ENCODE measurements at places on chromosomes 5 and 9.

DNA sequence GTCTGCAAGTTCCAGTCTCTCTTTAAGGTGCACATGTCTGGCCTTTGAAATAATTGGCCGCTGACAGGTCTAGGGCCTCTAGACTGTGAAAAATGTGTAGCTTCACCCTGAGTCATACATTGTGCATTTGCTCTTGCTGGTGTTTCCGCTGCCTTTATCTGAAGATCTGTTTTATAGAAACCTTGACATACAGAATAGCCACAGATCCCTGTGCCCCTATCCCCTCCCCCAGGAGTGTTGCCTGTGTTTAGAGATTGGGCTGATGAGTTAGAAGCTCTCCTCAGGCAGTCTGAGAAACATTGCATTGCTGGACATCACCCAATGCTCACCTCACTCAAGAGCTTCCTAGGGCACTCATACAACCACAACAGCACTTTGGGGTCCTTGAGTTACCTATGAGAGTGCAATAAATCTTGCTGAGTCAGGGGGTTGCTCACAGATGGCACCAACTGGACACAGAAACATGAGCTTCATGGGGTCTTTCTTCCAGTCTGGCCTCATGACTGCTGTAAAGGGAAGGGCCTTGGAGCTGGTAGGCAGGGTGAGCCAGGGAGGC is 3.8 kb upstream of the ZNF782 start:
- peak; percentile 47 for DNase-seq

GRCh38 chr9:102106439-102106838 is 368.0 kb upstream of the GRIN3A start:
- DNase-seq: no peak

GRCh38 chr5:139410993-139411828 is 7.3 kb upstream of the SPATA24 start:
- no peak for DNase-seq

- peak; percentile 56 for DNase-seq
Measured at GRCh38 chr5:123450640-123451039, 27.4 kb upstream of the CEP120 start.

DNA sequence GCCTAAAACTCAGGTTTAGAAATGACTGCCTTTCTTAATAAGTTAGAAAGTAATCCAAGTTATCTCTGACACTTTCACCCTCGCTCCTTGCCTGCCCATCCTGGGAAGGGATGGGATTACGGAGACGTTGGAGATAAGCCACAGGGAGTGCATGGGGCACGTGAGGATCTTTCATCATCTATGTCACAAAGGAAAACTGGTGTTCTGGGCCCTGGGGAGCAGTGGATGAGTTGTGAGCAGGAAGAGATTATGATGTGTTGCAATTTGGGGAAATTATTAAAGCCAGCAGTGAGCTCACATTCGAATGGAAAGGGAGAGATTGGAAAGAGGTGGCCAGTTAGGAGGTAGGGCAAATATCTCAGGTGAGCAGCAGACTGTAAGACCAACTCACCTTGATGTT is 12.8 kb downstream of the AFAP1L1 start:
- no peak for DNase-seq

DNA sequence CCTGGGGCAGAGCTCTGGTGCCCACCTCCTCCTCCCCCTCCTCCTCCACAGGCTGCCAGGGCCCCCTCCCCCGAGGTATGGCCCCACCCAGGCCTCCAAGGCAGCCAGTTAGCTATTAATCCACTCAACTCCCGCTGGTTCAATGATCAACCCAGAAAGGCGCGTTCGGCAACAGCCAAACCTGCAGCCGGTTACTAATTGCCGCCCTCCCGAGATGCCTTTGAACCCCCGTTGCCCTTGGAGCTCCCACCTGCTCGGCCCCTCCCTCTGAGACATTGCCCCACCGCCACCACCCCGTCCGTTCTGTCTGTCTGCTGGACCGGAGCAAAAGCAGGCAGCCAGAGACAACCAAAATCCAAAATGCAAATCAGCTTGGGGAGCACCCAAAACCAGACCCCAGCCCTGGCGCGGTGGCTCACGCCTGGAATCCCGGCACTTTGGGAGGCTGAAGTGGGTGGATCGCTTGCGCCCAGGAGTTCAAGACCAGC is 25.8 kb downstream of the NOTCH1 start:
- peak; percentile 78 for DNase-seq

- peak; percentile 90 for DNase-seq
Measured at GRCh38 chr9:37104183-37104889, 16.0 kb upstream of the ZCCHC7 start.

GRCh38 chr5:95631255-95631958 is 11.5 kb downstream of the GPR150 start:
- peak; percentile 90 for DNase-seq

- no peak for DNase-seq
Measured at GRCh38 chr5:133706506-133707430, 94.4 kb upstream of the FSTL4 start.

DNA sequence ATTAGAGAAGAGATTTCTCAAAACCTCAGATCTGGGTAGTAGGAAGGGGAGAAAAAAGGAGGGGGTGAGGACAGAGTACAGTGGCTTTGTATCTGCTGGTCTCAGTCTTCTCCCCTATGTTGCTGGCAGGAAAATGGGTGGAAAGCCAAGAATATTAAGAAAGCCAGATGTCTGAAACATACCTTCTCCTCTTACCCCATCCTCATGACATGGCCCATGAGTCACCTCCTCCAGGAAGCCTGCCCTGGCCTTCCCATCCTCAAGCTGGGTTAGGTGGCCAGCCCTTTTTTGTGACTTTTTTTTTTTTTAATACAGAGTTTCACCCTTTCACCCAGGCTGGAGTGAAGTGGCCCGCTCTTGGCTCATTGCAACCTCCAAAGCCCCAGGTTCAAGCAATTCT is 61.8 kb downstream of the ABCA1 start:
- DNase-seq: no peak
